NCI-H2081 (cell line): ENCODE measurements at places on chromosomes 16 and 17.

DNA sequence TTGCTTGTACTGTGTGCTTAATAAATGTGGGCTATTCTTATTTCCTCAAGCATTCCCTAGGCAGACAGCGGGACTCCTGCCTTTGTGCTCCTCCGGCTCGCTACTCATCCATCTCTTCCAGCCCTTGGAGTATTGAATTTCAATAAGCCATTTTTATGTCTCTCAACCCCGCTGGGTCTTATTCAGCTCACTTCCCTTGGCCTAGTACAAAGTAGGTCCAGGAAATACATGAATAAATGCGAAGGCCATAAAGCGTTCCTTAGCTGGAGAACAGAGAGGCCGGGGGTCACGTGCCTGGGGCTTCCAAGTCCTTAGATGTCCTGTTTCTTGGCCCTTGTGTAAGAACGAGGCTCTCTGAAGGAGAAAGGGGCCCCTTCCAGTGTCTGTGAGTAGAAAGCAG is 236.7 kb upstream of the ASIC2 start:
- no peak for DNase-seq

- DNase-seq, result no peak
Measured at GRCh38 chr16:47461598-47462266, 601 bp downstream of the PHKB start.

DNA sequence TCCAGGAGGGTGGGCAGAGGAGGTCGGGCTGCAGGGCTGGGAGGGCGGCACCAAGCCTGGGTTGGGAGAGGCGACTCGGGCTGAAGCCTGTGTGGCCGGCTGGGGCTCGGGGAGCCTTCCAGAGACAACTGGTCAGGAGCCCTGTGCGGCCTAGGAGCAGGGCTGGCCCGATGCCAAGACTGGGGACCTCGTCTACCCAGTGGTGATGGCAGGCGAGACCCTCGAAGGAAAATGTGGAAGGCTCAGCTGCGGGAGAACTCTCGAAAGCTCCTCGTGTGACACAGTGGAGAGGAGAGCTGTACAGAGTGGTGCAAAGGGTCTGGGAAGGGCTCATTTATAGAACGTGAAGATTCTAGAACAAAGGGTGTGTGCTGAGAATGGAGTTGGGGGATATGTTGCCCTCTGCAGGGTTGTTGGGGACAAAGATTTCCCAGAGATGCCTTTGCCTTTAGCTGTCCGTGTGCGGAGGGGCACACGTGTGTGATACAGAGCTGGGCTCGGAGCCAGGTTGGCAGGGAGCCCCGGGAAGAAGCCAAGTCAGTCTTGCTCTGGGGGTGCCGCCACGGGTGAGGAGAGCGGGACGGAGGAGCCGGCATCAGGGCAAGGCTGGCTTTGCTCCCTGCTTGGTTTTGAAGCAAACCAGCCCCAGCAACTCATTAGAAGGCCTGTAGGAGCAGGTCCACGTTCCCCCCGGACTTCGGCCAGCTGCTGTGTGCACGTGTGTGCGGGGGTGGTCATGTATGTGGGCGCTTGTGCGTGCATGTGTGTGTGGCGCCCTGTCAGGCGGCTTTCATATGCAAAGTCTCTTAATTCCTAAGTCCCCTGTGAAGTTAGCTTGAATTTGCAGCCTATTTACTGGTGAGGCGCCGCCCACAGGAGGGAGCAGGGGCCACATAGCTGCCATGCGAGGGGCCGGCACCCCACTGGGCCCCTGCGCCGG is 132.4 kb upstream of the CHMP6 start:
- peak; percentile 83 for DNase-seq

- DNase-seq, result no peak
Measured at GRCh38 chr16:81866820-81867440, 87.8 kb downstream of the PLCG2 start.

- DNase-seq, result no peak
Measured at GRCh38 chr17:49210158-49211029, at the start of the genes ABI3 and GNGT2. Gene ABI3 (plus strand): TSS chr17:49210707. CDS start chr17:49210725, 18 bp downstream. Gene GNGT2 (minus strand): TSS chr17:49210574. CDS start chr17:49207422, 3,152 bp downstream.

GRCh38 chr17:79864617-79865250 is 25.5 kb upstream of the CBX4 start:
- DNase-seq, result no peak

- DNase-seq, result no peak
Measured at GRCh38 chr16:85844786-85845185, 45.3 kb downstream of the COX4I1 start.

GRCh38 chr17:56099649-56100048 is 53.6 kb upstream of the ANKFN1 start:
- no peak for DNase-seq

DNA sequence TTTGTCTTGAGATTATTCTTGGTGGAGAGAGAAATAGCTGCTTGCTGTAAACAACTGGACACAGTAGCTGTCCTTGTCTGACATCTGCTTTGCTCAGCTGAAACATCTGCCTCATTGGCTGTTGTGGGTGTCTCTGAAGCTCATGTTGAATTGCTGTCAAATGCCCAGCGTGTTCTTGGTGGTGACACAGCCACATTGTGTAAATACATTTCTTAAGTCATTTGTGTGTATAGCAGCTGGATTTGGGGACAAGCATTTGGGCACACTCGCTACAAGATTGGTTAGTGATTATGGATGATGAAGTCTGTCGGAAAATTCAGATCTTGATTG is 5.3 kb downstream of the FAM234A start:
- no peak for DNase-seq

- peak; percentile 90 for DNase-seq
Measured at GRCh38 chr16:72722552-72722951, 325.4 kb downstream of the ZFHX3 start.

DNA sequence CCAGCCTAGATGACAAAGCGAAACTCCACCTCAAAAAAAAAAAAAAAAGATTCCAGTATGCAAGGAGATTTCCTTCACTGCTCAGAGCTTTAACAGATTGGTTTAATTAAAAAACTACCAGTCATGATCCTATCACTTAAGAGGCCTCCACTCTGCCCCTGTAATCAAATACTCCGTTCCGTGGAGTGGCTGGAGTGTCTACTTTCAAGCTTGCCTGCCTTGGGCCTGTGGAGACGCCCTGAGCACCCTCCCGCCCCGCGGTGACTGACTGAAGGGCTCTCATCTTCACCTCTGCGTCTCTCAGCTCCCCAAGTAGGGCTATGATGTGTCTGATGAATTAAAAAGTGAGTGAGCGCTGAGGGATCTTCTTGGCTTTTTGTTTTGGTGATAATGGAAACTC is 25.3 kb upstream of the TRPV3 start:
- no peak for DNase-seq

DNA sequence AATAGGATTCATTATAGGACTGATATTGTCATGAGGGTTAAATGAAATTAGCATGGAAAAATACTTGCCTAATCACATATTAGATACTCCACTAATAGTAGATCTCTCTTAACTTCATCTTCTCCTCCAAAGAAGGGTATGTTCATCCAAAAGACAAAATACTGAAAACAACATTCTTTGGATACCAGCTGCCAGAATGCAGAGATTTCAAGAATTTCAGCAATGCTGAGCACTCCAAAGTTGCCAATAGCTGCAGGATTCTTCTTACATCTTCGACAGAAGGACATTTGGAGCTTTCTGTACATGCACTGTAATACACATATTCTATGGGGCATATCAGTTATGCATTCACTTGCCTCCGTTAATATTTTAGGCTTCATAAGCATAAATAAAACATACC is 436.5 kb downstream of the HAPSTR1 start:
- DNase-seq, result no peak

DNA sequence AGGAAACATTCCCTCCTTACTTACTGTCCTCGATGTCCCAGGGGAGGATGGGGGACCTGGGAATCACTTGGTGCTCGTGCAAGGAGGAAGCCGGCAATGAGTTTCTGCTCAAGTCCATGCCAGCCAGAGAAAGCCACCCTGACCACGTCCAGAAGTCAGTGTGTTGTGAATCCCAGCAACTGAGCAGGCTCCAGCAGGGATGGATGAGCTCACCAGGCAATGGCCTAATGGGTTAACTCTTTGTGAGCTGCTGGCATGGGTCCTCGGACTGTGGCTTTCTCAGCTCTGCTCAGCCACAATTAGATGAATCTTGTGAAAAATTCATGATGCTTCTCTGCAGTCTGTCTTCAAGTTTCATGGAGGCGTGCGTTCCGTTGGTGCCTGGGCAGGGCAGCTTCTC is at the start of gene PIRT:
Gene PIRT, minus strand, starts transcription at position 167 of the 400 bp plus-strand sequence. CDS start 12,442 bp downstream, outside the sequence.
- DNase-seq, result no peak

DNA sequence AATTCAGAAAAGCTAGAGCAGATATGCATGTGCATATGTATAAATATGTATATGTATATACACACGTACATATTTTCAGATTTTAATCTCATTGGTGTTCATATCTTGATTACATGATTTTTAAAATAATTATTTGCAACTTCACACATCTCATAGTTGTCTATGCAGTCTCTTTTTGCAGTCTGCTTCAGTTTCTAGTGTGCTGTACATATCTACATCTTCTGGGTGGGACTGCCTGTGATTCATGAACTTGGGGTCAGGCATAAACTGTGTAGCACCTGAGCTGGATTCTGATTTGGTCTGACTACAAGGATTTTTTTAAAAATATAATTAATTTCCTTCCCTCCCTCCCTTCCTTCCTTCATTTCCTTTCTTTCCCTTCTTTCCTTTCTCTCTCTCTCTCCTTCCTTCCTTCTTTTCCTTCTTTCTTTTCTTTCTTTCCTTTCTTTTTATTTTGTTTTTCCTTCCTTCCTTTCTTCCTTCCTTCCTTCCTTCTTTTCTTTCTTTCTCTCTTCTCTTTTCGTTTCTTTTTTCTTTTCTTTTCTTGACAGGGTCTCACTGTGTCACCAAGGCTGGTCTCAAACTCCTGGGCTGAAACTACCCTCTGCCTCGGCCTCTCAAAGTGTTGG is 96.5 kb downstream of the TANGO6 start:
- DNase-seq, result no peak

DNA sequence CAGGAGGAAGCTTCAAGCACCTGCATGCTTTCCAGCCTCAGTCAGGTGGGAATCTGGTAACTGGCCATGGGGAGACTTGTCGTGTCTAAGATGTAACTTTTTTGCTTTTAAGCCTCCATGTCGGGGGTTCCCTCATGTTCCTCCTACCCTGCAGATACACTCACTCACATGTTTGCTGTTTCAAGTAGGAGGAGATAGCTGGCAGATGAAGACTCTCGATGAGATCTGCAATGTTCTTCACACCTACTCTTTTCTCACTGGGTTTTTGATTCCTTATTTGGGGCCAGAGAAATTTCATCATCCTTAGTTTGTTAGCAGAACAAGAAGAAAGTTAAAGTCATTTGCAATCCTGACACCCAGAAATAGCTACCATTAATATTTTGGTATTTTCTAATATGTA is 24.7 kb downstream of the UTP4 start:
- no peak for DNase-seq

DNA sequence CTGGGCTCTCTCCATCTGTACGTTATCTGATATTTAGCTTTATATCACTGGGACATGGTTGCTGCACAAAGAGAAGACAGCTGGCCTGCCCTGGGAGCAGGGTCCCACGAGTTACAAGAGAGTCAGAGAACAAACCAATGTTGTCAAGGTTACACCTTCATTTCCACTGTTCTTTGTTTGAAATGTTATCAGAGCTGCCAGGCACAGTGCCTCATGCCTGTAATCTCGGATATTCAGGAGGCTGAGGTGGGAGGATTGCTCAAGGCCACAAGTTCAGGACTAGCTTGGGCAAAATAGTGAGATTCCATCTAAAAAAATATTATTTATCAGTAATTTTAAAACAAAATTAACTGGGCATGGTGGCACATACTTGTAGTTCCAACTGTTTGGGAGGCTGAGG is 34.6 kb downstream of the ATP6V0A1 start:
- DNase-seq, result no peak

DNA sequence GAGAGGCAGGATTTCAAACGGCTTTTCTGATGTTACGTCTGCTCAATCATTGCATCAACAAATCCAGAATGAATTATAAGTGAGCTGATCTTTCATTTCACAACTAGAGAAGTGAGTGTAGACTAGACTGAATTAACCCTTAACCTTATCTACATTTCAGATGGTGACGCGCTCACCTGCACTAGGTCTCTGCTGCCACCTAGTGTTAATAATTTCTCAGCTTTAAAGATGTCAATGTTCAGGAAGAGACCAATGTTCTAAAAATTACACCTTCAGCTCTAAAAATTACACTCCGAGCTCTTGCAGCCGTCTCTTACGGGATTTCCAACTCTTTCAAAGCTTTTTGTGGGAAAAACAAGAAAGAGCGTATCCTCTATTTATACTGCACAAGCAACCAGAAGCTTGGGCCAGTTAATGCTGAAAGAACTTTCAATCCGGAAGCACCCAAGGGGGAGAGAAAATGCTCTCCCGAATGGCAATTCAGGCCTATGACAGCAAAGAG is 88.2 kb upstream of the FA2H start:
- peak; percentile 39 for DNase-seq

GRCh38 chr16:15983898-15984297 is 34.5 kb downstream of the ABCC1 start:
- DNase-seq, result no peak

DNA sequence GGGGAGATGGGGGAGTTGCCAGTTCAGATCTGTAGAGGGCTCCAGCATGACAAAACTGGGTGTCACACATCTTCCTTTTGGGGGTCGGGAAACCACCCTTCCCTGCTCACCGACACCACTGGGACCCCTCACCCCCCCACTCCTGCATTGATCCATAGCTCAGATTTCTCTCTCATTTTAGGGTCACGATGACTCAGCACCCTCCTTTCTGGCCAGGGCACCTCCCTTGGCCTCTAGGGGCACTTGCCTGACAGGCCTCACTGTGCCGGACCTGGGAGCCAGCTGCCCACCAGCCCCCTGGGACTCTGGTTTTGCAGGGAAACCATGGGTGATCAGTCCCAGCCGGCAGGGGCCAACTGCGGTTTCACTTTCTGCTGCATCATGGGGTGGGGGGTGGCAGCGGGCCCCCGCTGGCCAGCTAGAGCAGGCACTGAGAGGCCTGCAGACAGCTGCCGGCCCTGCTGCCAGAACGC is 239.4 kb downstream of the MRTFB start:
- DNase-seq, result no peak

GRCh38 chr17:44792276-44792675 is 33.5 kb downstream of the ADAM11 start:
- DNase-seq, result no peak

- no peak for DNase-seq
Measured at GRCh38 chr16:90050969-90051368, 26.2 kb downstream of the PRDM7 start.

DNA sequence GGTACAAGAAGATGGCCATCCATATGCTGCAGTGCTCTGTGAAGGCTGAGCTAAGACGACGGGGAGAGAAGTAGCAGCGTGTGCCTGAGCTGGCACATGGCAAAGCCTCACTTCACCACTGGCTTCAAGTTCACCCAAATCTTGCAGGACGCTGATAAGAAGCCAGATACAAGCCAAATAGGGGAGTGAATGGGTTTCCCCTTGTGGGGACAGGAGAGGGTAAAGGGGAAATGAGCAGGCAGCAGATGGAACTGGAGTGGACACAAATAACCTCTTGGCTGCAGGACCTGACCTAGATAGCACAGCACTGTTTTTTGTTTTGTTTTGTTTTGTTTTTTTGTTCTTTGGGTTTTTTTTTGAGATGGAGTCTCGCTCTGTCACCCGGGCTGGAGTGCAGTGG is 21.0 kb upstream of the PITPNA start:
- DNase-seq, result no peak
